ENCODE measurements at places on chromosomes 12 and 14. TPM values are rescaled to one million over a fixed set of nuclear protein-coding genes. Genes with fewer than 3 reads are reported as not detected.
A peak's percentile ranks its signal among the peaks of the same experiment; 100 is the strongest.

- no peak for DNase-seq
Observed at GRCh38 chr14:103463851-103464250, 58.8 kb downstream of the CKB start.

DNA sequence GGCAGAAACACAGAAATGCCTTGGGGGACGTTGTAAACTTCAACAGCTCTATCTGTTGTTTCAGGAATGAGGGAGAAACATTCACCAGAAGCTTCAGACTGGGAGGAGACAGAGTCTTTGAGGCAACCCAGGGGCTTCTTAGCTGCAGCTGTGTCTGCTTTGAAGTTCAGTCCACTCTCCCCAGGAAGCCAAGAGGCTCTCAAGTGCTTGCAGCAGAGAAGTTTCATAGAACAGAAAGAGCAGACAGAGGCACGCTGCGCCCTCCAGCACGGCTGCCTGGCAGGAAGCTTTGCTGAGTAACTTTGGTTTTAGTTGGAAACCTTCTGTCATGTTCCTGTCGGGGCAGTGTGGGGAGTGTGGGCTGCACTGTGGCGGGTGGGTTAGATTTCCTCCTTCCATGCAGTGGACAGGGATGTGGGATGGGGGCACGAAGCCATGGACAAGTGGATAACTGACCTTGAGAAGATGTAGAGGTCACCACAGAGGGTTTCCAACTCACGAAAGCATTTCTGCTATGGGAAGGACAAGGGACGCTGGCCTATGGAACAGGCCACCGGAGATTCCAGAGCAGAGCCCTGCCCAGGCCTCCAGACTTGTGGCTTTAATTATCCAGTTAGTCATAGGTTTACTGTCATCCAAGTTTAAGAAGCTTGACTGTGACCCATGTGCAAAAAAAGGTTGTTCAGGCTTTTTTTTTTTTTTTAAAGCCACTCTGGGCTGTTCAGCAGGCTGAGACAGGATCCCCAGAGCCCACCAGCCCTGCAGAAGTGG is 107.7 kb downstream of the ARF6 start:
- no peak for DNase-seq

DNA sequence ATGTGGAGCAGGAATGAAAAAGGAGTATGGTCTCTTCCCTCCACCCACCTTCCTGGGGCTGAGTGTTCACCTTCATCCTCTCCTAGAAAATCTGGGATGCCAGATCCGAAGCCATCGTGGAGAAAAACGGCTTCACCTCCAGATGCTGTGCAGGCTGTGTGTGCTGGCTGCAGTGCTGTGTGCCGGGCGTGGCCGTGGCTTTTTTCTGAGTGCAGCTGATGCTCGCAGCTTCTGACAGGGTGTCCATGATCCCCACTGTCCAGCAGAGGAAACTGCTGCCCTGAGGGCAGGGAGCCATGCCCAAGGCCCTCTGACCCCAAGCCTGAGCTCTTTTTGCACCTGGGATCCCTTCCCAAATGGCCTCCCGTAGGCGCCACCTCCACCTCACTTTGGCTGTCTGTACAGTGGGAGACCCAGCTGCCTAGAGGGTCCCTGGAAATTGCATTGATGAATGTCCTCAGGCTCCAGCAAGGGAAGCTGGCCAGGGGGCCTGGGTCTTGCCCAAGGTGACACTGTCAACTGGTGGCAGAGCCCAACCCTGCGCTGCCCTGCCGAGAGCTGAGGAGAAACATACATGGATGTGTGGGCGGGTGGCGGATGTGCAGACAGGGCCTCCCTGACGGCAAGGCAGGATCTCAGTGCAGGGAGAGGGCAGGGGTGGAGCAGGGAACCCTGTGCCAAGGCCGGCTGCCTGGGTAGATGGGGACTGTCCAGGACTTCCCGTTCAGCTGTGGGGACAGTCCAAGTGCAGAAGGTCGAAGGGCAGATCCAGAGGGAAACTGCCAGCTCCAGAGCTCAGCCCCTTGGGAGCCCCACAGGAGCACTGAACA is 53.3 kb downstream of the BEGAIN start:
- no peak for DNase-seq

- no peak for DNase-seq
Observed at GRCh38 chr14:71734885-71735284, 197.3 kb upstream of the RGS6 start.

Gene OLR1
- 6.3 TPM for total RNA-seq

GRCh38 chr12:22262309-22262708 is 72.2 kb downstream of the ST8SIA1 start:
- peak; percentile 37 for DNase-seq

Gene RIPK3
- 1.4 TPM for total RNA-seq

DNA sequence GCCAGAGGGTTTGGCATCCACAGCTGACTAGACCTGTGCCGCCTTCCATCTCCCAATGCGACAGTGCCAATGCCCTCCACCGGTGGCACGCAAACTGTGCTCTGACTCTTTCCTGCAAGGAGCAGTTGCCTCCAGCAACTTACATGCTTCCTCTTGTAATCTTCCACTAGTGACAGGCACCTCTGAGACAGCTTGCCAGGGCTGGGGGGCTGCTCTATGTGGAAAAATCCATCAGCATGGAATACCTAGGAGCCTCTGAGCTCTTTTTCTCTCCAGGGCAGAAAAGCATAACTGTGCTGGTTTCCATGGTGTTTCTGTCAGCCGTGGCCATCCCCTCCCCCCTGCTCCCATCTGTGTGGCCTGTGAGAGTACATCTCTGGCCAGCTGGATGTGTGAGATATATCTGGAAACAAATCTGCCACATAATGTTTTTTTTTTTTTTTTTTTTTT is 110.6 kb downstream of the MYRFL start:
- DNase-seq: no peak

DNA sequence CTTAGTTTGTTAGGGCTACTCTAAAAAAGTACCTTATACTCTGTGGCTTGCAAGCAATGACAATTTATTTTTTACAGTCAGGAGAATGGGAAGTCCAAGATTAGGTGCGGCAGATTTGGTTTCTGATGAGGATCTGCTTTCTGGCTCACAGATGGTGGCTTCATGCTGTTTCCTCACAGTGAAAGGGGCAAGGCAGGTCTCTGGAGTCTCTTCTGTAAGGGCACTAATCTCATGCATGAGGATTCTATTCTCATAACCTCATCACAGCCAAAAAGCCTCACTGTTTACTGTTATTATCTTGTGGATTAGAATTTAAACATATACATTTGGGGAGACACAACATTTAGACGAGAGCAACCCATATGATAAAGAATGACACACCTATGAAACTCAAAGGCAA is 1957.4 kb upstream of the SEL1L start:
- DNase-seq: no peak

GRCh38 chr14:52080158-52080800 is 11.4 kb upstream of the NID2 start:
- no peak for DNase-seq

Gene APEX1
- 40.8 TPM for total RNA-seq

Gene CCDC197
- not detected for total RNA-seq

Gene CCDC175
- 1.1 TPM for total RNA-seq

GRCh38 chr12:23211384-23212320 is 586.7 kb downstream of the ETNK1 start:
- DNase-seq: peak; percentile 39

Gene PLEKHG7
- not detected for total RNA-seq

DNA sequence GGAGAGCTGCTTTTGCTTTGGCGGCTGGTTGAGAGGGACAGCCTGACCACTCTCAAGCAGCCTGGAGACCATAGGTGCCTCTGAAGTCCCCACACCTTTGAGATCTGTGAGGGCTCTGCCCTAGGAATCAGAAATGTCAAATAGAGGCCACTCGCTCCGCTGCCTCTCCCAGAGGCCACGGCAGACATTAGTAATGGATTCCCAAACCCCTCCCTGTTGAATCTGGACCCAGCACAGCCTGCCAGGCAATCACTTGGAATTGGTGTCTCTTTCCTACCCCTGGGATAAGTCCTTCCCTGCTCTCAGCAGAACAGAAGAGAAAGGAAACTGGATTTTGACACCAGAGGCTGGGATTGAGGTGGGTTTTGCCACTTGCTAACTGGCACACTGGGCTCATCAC is 25.0 kb downstream of the MMAB start:
- no peak for DNase-seq

Gene EAPP
- total RNA-seq: 67.2 TPM

GRCh38 chr14:76424359-76424758 is 48.4 kb downstream of the ESRRB start:
- no peak for DNase-seq

Gene DAO
- 0.40 TPM for total RNA-seq

Gene KRT83
- not detected for total RNA-seq

Gene MAP3K12
- 40.1 TPM for total RNA-seq

Gene RAB3IP
- 28.7 TPM for total RNA-seq

- DNase-seq: no peak
Observed at GRCh38 chr14:104087505-104087904, 2.0 kb downstream of the ASPG start.

- DNase-seq: no peak
Observed at GRCh38 chr14:49058511-49058910, 527.7 kb downstream of the RPS29 start.

DNA sequence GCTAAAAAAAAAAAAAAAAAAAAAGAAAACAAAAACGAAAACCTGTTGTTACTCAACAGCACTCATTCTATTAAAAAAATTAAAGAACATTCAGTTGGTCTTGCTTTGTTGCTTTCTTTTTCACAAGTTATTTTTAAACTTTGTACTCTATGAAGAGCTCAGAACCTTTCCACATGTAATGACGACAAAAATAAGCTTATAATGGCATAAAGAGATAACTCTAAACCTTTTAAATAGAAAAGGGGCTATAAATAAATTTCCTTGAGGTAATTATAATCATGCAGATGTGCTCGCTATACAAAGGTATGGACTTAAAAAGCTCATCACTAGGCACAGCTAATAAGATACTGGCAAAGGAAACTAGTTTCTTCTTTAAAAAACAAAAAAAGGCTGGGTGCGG is 13.4 kb downstream of the NR2C1 start:
- DNase-seq: no peak

Measured in spinal cord (tissue), 10 donors.